ENCODE measurements at places on chromosomes 3 and 15.

DNA sequence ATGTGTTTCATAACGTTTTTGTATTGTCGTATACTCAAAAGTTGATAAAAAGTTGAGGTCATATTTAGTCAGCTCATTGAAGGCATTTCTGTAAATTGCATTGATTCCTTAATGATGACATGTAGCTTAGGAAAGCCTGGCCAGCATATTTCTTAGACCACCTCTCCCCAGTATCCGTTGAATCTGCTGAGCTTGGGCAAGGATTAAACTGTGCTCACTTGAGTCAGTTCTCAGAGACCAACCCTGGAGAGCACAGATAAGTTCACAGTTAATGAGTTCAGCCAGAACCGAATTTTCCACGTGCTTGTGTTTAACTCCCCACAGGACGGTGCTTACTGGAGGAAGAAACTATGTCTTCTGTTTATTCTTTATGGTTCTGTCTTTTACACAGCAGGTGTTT lies 132.7 kb downstream of the SLC25A26 start:
- DNase-seq, result no peak

GRCh38 chr15:31010036-31010435 lies 18.6 kb upstream of the MTMR10 start:
- DNase-seq, result no peak

DNA sequence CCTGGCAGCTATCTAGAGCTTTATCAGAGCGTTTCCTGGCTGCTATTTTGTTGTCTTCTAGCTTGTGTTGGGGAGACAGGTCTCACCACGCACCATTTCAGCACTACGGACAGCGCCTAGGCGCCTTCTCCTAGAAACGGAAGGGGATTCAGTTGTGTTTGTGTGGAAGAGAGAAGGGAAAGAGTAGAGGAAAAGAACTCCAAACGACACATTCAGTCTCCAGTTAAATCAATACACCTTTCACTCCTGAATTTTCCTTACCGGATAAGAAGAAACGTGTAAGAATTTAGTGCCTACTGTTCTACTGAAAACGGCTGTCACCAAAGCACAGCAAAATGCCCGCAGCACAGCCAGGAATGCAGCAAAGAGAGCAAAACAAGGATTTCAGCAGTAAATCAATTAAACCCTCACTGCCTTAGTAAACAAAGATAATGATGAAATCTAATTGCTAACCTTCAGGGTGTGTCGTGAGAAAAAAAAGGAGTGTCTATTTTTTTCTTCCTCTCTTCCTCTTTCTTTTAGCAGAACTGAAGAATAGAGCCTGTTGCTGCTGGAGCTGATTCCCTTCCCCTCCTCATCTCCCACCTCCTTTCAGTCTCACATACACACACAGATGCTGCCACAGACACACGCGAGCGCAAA lies 412 bp upstream of the CTXN2 start:
- peak; percentile 72 for DNase-seq

- no peak for DNase-seq
These were observed 3.8 kb downstream of the ST3GAL6 start for GRCh38 chr3:98766924-98767323.

GRCh38 chr3:4233488-4233887 lies 69.7 kb upstream of the SETMAR start:
- no peak for DNase-seq

DNA sequence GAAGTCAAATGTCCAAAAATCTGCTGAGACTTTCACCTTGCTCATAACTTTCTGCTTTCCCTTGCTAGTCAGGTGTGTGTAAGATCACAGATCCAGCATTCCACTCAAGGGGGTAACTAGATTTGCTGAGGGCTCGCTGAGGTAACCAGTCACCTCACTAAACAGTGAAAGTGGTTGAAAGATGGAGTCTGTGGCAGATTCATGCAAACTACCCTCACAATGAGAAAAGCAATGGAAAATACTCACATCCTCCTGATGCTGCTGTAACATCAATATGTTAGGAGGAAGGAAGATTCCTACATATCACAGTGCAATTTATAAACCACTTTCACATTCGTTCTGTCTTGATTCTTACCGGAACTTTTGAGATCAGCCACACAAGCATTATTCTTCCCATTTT lies 174.3 kb upstream of the BCL6 start:
- no peak for DNase-seq

GRCh38 chr15:56244038-56244810 lies 545 bp upstream of the RFX7 start:
- peak; percentile 98 for DNase-seq

DNA sequence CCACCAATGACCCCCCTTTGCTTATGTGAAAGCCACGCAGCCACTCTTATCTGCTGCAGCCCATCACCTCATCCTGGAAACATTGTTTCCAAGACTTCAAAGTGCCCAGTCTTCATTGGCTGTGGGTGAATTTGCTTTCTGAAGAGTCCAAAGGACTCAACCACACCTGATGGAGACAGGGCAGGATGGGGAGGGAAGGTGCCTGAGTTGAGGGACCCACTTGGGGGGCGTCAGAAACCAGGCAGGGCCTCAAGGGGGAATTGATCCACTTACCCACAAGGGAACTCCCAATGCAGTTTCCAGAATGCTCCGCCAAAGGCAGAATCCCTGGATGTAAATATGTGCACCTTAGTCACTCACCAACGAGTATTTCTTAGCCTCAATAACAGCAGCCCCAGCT lies 147.9 kb upstream of the ATP2B2 start:
- no peak for DNase-seq

DNA sequence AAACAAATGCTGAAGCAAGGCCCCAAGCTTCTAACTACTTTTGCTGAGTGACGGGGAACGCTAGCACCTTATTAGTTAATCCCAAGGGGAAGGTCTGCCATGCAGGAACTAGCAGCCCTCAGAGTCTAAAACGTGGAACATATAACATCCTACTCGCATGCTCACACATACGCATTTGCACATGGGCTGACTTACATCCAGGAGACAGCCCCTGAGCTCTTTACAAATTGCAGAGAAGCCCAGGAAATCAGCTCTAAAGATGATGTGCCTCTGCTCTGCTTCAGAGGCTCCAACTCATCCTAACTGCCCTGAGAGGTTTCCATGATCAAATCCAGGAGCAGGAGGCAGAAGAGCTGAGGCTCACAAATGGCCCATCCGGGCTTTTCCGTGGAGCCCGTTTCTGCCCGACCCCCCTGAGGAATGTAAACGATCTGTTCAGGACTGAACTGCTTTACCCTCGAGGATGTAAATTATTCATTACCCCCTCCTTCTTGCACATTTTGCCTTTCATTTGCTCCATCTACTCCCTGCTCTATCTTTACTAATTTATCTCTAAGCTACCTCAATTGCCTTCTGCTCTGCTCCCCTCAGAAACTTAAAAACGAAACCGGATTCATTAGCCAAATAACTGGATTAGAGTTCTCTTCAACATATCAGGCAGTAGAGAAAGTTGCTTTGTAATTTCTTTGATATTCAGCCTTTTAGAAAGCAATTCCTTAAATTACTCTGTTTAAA lies 141.9 kb upstream of the CCDC54 start:
- DNase-seq, result no peak

GRCh38 chr3:104347291-104347690 lies 1019.4 kb upstream of the ALCAM start:
- no peak for DNase-seq

- DNase-seq, result peak; percentile 13
These were observed 35.5 kb downstream of the LEO1 start for GRCh38 chr15:51936105-51936478.

DNA sequence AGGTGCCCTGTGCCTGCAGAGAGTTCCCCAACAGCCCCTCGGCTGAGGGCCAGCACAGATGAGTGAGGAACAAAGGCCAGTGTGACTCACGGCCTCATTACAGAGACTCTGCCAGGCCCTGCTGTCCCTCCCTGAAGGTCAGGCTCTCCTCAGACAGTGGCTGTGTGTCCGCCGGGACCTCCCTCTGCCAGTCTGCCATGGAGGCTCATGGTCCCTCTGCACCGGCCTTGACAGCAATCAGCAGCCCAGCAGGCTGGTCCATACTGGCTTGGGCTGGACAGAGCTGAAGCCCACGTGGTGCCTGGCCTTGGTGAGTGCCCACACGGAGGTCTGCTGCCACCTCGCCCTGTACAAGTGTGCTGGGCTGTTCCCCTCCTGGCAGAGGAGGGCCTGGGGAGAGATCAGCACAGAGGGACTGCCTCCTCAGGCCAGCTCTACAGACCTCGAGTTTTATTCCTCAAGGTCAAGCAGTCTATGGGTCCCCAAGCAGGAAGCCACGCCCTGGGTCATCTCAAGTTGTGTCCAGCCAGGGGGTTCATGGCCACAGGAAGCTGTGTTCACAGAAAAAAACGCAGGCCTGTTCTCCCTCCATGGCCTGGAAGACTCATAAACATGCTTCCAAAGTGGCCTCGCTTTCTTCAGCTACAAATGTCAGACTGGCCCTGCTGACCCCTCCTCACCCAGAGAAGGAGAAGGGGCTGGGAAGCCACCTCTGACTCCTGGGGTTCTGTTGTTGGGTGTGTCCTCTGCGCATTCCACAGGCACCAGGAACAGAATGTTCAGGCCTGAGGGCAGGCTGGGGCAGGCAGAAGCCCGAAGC lies 27.0 kb downstream of the SLC41A3 start:
- no peak for DNase-seq

- DNase-seq, result no peak
These were observed 51.6 kb downstream of the SLC7A14 start for GRCh38 chr3:170534227-170534626.

GRCh38 chr3:5014391-5014790 lies 35.2 kb downstream of the BHLHE40 start:
- no peak for DNase-seq

- DNase-seq, result no peak
These were observed 493.9 kb upstream of the RASGRP1 start for GRCh38 chr15:39058351-39059131.

DNA sequence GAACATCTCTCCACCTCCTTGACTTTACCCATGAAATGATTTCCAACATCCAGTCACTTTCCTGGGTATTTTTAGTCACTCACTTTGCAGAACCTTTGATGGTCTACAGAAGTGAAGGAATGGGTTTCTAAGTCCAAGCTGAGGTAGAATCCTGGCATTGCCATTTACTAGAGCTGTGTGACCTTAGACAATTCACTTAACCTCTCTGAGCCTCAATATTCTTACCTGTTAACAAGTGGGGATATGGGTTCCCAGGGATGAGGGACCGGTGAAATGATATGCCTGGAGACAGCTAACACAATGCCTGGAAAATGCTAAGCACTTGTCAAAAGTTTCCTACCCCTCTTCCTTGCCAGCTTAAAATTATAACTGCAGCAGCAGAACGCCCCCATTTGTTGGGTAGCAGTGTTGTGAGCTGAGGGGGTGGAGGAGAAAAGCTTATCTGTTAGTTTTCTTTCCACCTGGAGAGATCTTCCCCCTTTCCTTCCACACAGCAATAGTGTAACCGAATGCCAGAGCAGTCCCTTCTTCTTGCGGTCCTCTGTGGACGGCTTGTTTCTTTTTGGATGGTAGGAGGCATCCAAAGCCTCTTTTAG lies 319.2 kb upstream of the LRRFIP2 start:
- no peak for DNase-seq

- DNase-seq, result no peak
These were observed 9.8 kb upstream of the BMF start for GRCh38 chr15:40118473-40118872.

- DNase-seq, result peak; percentile 54
These were observed 3.3 kb downstream of the LIPH start for GRCh38 chr3:185549122-185549521.

DNA sequence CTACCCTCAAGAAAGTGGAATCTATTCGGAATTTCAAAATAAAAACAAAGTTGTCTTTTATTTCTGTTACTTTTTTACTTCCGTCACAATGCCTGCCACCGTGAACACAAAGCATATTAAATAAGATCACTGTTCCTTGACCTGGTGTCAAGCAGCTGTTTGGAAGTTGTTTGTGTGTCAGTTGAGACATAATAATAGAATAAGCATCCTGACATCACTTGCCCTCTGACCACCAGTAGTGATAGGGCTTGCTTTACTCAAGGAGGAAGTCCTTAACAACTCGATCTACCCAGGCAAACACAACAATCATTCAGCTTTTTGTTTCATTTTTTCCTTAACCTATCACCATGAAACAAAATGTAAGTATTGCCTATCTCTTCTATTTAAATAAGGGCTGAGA lies 454.4 kb upstream of the RASGRP1 start:
- no peak for DNase-seq

DNA sequence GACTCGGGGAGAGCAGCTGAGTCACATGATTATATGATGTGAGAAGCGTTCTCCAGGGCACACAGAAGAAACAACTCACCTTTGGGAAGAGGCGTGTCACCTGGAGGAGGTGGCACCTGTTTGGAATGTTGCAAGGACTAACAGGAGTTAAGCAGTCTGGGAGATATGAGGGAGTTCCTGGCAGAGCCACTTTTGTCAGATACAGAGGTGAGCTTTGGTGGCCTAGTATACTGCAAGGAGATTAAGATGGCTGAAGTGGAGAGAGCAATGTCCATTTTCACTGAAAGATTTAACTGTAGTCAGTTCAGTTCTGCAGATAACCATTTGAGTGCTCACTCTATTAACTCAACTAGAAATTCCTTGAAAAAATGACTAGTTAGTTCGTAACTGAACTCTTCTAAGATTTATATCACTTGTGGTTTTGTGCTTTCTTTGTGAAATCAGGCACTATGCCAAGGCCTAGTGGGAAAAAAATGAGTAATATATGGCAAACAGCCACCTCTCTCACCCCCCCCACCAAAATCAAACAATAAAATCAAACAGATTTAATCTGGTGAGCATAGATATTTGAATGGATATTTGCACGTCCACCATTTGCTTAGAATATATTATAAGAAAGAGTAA lies 61.3 kb downstream of the CRYBG3 start:
- peak; percentile 48 for DNase-seq

GRCh38 chr3:99562138-99562537 lies 76.3 kb upstream of the COL8A1 start:
- DNase-seq, result no peak

GRCh38 chr3:190862209-190863118 lies at the start of gene GMNC:
Gene GMNC (minus strand): TSS chr3:190862694. CDS start chr3:190862615, 79 bp downstream.
- peak; percentile 71 for DNase-seq

DNA sequence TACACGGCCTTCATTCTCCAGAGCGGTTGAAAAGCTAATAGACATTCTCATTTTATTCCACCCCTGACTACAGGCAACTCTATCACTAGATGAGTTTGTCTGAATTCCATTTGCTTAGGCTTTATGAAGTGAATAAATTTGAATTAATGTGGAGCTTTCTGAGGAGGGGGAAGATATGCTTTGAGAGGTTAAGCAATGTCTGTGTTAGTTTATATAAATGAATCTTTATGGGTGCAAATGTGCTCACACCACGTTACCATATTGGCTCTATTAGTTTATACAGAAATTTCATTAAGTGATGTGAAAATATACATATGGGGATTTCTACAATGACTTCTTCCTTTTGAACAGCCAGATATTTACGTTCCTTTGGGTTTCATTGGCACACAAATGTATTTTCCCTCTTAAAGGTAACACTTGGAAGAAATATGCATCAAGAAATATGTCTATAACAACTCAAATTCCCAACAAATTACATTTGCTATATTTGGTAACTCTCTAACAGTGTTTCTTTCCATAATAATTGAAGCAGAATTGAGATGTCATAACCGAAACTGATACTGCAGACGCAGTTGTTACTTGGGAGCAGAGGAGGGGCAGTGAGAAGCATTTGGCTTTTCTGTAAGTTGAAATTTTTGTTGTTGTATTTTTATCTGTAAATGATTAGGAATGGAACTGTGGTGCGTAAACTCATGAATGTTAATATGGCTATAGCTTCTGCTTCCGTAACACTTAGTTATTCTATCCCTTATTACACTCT lies 359.4 kb downstream of the CACNA2D3 start:
- DNase-seq, result no peak
